ENCODE measurements at places on chromosomes 16 and 17.

- no peak for DNase-seq
These were observed 27.1 kb upstream of the SSTR5 start for GRCh38 chr16:1045310-1045992.

DNA sequence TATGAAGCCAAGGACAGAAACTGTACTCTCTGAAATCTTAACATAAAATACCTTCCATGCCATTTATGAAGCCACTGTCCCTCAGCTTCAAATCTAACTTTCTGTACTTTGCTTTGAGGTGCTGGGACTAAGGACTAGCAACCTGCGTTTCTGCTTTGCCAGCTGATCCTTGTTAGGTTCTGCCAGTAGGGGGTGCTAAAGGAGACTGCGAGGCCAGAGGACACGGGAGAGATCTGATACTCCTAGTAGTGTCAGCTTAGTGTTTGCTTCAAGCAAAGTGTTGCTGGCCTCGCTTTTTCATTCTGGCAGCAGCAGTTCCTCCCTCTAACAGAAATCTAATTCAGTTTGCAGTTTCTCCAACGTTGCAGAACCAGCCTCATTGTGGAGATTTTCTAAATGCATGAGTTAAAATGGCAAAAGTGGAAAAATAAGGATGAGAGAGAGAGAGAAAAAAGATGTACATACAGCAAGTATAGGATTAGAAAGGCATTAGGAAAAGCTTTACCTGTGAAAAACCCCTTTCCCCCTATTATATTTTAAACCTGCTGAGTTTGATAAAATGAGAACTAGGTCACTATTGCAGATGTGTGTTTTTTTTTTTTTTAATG lies 297.5 kb downstream of the CA10 start:
- DNase-seq: no peak

GRCh38 chr17:17495536-17496188 lies 533 bp downstream of the RASD1 start:
- DNase-seq: peak; percentile 59

DNA sequence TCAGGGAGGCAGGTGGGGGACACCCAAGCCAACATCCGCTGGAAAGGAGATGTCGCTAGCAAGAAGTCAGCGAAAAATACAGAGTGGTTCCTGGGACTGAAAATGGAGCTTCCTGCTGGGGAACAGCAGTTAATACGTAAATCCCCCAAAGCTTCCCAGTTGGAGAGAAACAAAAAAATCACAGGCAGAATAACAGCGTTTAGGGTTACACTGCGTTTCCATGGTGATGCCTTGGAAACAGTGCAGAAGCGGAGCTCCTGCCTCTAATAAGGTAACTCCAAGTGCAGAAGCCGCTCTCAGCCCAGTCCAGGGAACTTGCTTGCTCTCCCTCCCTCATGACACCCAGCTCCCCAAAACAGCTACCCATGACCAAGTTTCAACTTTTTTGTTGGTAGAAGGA lies 73.4 kb downstream of the PLD6 start:
- DNase-seq: peak; percentile 67

DNA sequence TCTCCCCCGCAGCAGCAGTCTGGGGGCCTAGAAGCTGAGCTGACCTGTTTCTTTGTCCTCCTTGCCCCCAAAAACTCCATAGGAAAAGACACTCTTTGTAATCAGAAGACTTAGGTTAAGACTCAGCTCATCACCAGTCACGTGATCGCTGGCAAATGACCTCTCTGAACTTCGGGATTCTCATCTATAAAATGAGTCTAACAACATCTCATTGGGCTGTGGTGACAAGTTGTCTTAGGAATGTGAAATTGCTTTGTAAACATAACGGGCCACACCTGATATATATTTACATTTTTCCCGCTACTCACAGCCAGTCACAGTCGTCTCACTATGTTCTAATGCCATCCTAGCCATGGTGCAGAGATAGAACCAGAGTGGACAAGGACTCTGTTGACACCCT lies 86.0 kb upstream of the LHX1 start:
- no peak for DNase-seq

DNA sequence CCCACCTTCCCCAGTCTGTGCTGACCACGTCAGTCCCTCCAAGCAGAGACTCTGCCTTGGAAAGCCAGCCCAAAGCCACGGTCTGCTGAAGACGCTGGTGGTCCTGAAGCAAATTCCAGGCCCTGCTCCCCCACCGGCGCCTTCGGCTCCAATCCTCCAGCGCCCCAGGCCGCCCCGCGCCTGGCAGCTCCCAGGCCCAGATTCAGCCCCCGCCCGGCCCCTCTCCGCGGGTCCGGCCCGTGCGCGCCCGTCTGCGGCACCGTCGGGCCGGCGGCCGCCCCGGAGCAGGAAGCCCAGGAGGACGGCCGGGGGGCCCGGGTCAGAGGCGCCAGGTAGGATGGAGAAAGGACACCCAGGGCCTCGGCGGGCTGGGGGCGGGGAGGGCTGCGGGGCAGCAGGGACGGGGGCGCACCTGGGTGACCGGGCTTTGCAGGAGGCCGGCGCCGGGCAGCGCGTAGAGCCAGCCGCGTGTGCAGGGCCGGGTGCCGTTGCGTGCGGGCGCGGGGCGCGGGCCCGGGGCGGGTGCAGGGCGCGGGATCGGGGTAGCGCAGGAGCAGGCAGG lies 594 bp upstream of the SLC22A31 start:
- no peak for DNase-seq

DNA sequence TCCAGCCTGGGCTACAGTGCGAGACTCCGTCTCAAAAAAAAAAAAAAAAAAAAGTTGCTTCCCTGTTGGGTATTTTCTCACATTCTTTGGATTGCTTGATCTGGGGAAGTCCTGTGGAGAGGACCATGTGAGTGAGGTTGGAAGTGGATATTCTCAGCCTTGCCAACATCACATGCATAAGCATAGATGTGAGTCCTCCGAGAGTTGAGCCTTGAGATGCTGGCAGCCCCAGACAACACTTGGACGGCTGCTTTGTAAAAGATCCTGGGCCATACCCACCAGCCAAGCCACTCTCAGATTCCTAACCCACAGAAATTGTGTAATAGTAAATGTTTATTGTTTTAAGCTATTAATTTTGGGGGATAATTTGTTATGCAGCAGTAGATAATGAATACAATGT lies 1570.0 kb upstream of the GOT2 start:
- DNase-seq: no peak

DNA sequence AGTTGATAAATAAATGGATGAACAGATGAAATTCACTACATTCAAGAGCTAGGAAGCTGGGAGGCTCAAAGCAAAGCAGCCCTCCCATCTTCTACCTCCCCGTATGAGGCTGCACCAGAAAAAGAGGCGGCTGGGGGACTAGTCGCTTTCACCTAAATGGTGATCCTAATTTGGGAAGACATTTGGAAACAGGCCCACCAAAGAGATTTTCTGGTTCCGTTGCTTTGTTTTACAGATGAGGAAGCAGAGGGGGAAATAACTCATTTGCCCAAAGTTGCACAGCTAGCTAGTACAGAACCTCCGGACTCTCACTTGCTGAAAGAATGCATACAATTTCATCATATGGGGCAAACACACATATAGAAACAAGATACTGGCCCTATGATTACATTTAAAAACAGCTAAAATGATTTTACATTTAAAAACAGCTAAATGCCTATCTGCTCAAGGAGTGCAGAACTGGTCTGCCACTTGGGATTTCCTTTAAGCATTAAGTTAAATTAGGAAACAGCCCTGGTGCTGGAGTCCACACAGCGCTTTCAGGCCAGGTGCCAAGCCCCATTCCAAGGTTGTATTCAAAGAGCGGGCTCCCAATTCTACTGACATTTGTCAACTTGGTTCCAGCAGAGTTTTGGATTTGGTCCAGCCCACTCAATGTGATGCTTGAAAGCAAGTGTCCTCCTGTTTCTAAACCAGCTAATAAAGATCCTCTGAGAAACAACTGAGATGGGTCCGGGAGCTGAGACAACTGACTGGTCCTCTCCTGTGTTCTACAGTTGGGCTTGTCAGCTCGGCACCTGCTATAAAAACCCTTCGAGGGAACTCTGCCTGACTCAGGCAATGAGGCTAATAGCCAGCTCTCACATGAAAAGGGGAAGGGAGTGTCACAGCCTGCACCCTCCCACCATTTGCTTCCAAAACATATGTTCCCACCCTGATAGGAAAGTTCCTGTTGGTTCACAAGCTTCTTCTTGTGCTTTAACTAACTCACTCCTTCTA lies 11.7 kb downstream of the ERN1 start:
- DNase-seq: no peak

GRCh38 chr17:61283043-61283442 lies 116.6 kb upstream of the TBX2 start:
- DNase-seq: no peak

DNA sequence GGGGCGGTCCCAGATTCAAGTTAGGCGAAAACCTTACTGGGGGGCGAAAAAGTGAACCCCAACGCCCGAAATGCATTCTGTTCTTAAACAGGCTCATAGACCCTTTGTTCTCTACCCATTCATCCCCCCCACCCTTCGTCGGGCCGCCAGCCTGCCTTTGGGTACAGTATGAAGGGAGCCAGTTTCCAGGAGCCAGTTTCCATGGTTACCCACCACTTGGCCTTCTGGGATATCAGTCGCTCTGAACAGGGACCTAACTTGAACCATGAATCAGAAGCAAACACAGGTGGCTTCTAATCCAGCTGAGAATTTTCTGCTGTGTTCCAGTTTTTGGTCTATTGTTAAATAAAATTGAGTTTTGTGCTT lies 532 bp downstream of the DHX40 start:
- DNase-seq: peak; percentile 81

- DNase-seq: peak; percentile 40
These were observed 110.2 kb downstream of the CCDC182 start for GRCh38 chr17:57634713-57635465.

- DNase-seq: no peak
These were observed 252.3 kb downstream of the SHISA9 start for GRCh38 chr16:13153696-13154095.

- peak; percentile 46 for DNase-seq
These were observed 390 bp downstream of the MNT start for GRCh38 chr17:2400474-2400866.

DNA sequence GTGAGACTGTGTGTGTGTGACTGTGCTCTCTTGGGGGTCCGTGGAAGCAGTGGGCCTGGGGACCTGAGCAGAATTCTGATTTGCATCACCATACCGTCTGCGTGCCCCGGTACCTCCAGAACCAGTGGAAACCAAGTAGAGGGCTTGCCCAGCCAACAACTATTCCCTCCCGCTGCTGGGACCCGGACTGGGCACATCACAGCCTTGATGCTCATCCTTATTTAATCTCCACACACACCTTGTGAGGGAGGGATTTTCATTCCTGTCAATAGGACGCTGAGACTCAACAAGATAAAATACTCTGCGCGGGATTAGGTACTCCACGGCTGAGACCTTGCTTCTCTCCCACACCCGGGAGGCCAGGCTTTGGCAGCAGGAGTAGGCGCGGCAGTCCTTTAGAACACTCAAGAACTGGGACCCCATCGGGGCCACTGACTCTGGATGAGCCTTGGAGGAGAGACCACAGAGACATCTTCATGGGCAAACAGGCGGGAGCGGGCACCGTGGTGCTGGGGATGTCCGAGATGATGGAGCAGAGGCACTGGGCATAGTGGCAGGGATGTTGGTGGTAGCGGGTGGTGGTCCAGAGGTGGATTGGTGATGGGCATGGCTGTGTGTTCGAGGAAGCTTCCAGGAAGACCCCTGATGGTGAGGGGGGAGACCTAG lies 208.0 kb downstream of the NTN1 start:
- DNase-seq: no peak

DNA sequence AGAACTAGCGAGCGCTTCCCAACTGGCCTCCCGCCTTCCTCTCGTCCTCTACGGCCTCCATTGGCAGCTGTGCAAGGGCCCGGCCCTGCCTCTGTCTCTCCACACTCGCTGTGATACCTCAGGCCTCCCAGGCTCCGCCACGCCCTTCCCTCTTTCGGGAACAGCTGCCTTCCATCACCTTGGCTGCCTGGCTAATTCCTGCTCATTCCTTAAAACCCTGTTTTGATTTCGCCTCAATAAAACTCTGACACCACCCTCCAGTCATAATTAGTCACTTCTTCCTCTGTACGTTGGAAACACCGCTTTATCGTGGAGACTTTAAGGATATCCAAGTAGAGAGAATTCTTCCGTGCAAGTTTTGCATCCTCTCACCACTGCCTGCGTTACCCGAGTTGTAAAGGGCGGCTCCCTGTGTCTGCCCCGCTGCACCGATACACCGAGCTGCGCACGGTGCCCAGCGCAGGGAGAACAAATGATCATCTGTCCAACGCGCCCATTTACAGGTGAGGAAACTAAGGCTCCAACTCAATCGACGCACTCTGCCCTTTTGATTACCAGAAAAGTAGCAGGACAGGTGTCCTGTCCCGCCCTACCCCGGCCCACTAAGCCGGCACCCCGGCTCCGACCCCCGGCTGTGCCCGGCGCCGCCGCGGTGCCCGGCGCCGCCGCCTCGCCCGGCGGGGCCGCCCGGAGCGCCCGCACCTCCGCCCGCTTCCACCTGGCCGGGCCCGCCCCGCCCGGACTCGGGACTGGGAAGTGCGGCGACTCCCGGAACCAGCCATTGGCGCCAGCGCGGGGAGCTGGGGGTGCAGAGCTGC lies 139.7 kb downstream of the SEC14L1 start:
- DNase-seq: peak; percentile 55

- peak; percentile 63 for DNase-seq
These were observed 24.4 kb downstream of the SREBF1 start for GRCh38 chr17:17812211-17813054.

- DNase-seq: no peak
These were observed 41.2 kb upstream of the HAPSTR1 start for GRCh38 chr16:9050102-9050830.

- no peak for DNase-seq
These were observed 153.2 kb downstream of the IRF8 start for GRCh38 chr16:86052115-86052670.

DNA sequence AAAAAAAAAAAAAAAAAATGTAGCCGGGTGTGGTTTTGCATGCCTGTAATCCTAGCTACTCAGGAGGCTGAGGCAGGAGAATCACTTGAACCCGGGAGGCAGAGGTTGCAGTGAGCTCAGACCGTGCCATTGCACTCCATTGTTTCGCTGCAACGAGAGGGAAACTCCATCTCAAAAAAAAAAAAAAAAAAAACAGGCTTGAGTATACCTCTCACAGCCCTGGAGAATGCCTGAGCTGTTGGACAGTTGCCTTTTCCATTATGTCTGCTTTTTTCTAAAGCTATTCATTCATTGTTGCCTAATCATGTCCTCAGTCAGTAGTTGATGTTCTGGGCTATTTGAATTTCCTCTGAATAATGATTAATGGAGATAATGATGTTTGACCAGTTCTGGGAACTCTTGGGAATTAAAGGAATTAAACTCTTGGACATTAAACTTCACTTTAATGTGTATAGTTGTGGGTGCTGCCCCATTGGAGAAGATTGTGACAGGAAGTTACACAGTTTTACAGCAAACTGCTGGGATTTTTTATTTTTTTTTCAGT lies 11.8 kb downstream of the HMOX2 start:
- DNase-seq: peak; percentile 41
